Kasumi-1 (cell line): ENCODE measurements at places on chromosomes 2 and 18.

GRCh38 chr2:240620149-240620731, 5.0 kb upstream of the GPR35 start:
- no peak for DNase-seq

- DNase-seq, result no peak
Observed at GRCh38 chr18:58714259-58714658, 43.0 kb downstream of the MALT1 start.

DNA sequence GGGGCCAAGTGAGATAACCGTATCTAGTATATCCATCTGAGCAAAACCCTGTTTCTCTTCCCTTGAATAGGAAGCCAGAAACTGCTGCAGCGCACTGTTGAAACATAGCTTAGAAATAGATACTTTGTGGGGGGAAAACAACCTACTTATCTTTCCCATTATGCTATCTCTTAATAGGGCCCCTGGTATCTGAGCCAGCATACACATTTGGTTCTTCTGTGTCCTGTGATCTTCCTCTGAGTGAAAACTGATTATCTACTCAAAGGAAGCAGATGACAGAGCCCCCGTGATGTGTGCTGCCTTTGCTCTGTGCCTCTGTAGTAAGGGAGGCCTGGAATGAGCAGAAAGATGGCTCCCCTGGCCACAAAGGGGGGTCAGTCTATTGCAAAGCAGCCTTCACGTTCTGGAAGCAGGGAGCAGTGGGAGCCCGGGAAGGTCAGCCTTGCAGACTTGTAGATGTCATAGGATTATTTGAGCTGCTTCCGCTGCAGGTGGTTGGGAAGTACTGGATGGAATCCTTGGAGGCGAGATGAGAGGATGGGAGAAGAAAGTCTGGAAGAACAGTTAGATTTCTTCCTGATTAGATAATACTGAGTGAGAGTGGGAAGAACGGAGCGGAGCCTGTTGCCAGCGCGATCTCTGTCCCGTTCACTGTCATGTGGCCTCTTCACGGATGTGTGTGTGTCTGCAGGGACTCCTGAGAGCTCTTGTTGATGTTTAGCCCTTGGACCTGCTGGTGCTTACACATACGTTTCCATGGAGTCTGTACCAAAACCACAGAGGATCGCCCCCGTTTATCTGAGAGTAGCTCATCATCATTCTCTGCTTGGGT, 150.1 kb downstream of the AGAP1 start:
- no peak for DNase-seq

DNA sequence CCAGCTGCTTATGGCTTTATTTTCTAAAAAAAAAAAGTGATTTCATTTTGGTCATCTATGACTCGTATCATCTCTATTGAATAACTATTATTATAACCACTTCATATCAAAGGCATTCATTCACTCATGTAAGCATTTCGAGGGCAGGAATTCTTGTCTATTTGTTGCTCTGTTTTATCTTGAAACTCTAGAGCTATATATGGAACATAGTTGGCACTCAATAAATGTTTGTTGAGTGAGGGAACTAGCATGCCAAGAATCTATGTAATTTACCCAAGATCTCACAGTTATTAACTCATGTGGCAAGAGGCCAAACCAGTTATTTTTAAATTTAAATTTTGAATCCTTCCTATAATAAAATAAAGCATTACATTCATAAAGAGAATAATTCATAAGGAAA, 470.1 kb downstream of the TMX3 start:
- no peak for DNase-seq

- DNase-seq, result no peak
Observed at GRCh38 chr2:196487417-196487816, 152.1 kb upstream of the CCDC150 start.

GRCh38 chr2:56314796-56315195, 131.0 kb downstream of the CCDC85A start:
- no peak for DNase-seq

DNA sequence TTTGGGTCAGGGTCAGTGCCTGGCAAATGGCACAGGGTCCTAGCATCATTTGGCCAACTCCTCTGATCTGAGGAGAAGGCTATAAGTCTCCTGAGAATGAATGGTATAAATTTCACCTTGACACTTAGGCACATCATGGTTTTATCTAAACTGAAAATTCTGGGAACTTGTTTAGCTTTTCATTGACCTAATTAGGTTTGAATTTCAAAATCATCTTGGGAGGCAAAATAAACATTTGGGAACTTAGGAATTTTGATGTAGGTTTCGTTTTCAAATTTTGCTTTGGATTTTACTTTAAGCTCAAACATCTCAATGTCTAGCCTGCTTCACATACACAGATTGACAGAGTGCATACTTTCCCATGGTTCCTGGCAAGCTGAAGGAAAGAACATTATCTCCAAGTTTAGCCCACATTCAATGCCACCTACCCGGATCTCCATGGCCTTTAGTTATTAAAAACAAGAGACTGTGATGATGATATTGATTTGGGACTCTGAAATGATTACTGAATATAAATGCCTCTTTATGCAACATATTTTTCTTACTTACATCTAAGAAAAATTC, 44.5 kb downstream of the MYOM1 start:
- DNase-seq, result no peak
